Breast epithelium (tissue), 4 donors: ENCODE measurements at places on chromosomes 1 and 21. TPM values are rescaled to one million over a fixed set of nuclear protein-coding genes. Genes with fewer than 3 reads are reported as not detected.

HSD3B2 gene
- total RNA-seq, result not detected

NR1I3 gene
- not detected for total RNA-seq

SDC3 gene
- 16.5 TPM for total RNA-seq

CCDC30 gene
- total RNA-seq, result 14.0 TPM

LRRIQ3 gene
- total RNA-seq, result 0.33 TPM

TCHH gene
- total RNA-seq, result 0.15 TPM

AADACL3 gene
- under 0.01 TPM for total RNA-seq

EEIG2 gene
- total RNA-seq, result 31.3 TPM

LCE1A gene
- total RNA-seq, result not detected

KCND3 gene
- 5.9 TPM for total RNA-seq

- DNase-seq, result no peak
These were observed 17.4 kb downstream of the PEA15 start for GRCh38 chr1:160222546-160222945.

DNA sequence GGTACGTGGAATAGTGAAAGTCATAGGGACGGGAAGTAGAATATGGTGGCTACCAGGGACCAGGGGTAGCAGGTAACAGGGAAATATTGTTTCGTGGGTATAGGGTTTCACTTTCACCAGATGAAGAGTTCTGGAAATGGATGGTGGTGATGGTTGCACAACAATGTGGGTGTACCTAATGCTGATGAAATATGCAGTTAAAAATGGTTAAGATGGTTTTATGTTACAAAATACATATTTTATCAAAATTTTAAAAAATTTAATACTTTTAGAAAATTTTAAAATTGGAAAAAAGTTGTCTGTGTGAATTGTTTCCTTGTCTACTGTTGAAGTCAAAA is 55.5 kb upstream of the TLR5 start:
- no peak for DNase-seq

- no peak for DNase-seq
These were observed 13.8 kb downstream of the FGGY start for GRCh38 chr1:59310549-59311250.

DNA sequence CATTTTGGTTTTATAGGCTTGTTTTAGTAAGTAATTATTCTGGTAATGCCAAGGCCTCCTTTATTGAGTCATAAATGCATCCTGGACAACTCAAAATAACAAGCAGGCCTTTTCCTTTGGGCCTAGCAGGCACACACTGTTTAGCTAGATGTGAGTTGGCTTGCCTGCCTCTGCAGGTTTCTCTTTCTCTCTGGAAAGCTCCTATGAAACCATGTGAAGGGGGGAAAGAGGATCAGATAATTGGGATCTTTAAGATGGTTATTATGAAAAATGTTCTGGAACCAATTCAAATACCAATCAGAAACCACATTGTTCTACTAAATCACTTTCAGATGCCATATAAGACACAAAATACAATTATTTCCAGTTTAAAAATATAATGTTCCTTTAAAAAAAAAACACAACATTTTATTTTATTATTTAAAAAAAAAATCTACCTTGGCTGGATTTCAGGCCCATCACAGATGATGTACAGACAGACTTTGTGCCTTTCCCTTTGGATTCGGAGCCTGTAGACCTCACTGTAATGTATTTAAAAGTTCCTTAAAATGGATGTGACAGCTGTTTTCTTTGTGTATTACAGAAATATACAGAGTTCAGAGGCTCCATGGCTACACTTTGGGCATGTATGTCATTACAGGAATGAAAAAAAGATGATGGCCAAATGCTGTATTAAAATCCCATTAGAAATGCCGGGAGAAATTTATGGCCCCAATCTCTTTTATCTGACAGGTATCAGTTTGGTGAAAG is 80.2 kb downstream of the NTMT2 start:
- DNase-seq, result no peak

GRCh38 chr1:96253246-96254035 is 468.1 kb upstream of the PTBP2 start:
- no peak for DNase-seq

GRCh38 chr1:202858789-202859414 is 30.0 kb downstream of the RABIF start:
- DNase-seq, result no peak

DNA sequence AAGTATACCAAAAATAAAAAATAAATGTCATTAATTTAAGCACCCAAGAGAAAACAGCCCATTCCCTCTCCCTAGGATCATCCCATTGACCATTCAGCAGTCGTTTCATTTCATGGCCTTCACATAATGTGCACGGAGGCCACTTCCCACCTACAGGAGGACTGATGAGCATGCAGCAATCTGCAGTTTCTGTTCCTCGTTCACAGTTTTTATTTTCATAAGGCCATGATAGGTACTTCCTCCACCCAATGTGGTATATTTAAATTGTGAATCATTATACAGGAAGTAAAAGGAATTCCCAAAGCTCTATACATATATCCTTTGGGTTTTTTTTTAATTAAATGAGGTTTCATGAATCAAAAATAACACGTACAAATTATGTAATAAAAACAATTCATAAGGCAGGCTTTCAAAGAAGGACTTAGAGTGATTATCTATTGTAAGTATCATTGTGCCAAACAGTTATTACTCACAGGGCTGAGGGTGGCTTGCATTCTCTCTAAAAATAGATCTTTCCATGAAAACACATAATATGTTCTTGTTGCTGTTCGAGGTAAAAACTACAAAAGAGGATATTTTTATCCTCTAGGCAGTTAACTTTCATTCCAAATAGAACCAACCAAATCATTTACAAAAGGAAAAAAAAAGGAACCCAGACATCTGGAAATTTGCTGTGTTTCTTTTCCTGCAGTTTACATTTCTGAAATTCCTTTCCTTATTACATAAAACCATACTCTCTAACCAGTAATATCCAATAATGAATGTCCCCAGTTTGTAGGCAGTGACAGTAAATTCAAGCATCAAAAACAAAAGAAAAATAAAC is 27.5 kb upstream of the SLC44A3 start:
- no peak for DNase-seq

- DNase-seq, result peak; percentile 57
These were observed 33.3 kb upstream of the KCNE1 start for GRCh38 chr21:34545079-34545884.

DNA sequence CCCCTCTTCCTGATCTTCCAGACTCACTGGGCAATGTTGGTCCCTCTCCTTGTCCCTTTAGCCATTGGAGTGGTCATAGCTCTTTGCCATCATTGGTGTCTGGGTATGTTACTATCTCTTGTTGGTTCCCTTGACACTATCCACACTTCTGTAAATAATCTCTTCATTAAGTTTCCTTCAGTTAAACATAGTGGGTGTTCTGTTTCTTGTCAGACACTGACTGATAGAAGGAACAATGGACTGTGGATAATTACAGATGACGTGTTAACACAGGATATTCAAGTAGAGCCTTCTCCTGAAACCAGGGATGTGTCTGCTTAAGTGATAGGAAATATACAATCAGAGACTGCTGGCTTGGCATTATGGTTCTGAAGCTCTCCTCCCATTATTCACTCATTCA is 458.3 kb upstream of the USP24 start:
- DNase-seq, result no peak

GRCh38 chr1:158154501-158154900 is 26.2 kb upstream of the CD1D start:
- DNase-seq, result no peak

DNA sequence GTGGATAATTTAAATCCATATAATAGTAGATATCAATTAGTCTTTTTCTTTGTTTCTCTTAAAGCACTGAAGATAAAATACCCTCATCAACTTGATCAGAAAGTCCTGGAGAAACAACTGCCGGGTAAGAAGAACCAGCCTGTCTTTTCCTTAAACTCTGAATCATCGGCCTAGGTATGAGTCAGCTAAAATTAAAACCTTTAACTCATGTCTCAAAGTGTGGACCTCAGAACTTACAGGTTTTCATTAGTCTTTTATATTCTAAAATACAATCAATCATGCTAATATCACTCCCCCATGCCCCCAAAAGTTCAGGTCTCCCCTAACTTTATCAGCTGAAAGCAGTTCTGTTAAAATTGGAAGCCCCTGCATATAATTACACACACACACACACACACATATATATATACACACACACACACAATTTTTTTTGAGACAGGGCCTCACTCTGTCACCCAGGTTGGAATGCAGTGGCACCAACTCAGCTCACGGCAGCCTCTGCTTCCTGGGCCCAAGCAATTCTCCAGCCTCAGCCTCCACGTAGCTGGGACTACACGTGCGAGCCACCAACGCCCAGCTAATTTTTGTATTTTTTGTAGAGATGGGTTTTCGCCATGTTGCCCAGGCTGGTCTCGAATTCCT is 61.3 kb downstream of the B3GALNT2 start:
- no peak for DNase-seq

DNA sequence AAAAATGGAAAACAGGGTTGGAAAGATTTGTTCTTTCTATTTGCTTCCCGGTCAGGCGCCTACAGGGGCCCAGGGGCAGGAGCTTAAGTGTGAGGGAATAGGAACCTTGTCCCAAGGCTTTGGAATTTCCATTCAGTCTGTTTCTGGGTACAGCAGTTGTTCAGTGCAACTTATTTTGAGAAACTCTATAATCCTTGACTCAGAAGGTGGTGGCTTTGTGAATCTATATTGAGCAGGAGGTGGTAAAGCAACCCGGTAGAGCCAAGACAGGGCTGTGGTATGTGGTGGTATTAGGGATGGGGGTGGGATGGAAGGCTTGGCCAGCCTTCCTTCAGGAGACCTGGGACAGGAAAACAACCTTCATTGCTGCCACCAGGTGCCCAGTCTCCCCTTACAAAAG is 20.0 kb downstream of the GJA5 start:
- no peak for DNase-seq

DNA sequence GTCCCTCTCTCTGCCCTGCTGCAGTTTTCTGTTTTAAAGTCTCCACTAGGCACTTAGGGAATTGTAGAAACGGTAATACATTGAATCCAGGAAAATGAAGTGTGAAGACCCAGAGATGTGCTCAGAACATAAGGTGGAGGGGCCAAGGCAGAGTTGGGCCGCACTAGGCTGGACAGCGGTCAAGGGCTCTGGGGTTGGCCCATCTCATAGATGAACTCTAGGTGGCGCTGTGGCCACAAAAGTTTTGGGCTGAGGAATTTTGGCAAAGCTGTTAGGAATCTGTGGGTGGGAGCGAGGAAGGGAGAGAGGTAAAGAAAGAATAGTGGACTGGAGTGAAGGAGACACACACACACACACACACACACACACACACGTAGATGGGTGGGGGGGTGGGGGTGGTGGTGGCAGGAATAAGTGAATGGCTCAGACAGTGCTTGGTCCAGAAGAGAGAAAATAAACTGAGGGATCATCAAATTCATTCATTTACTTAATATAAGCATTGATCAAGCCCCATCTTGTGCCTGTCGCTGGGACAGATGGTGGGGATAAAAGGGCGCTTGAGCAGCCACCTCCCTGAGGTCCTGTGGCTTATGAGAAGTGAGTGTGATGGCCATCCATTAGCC is 258.5 kb downstream of the TRABD2B start:
- DNase-seq, result peak; percentile 40

- DNase-seq, result no peak
These were observed 104.1 kb downstream of the NEGR1 start for GRCh38 chr1:72178266-72178665.

- no peak for DNase-seq
These were observed 55.3 kb upstream of the SIM2 start for GRCh38 chr21:36643374-36644250.

- no peak for DNase-seq
These were observed 2.3 kb downstream of the C1orf87 start for GRCh38 chr1:60071296-60071695.

GRCh38 chr1:39378377-39378776 is 113.1 kb upstream of the BMP8A start:
- DNase-seq, result no peak

GRCh38 chr1:59433440-59433813 is 136.5 kb downstream of the FGGY start:
- DNase-seq, result no peak

GRCh38 chr1:2972879-2973575 is 48.2 kb upstream of the ACTRT2 start:
- peak; percentile 40 for DNase-seq

DNA sequence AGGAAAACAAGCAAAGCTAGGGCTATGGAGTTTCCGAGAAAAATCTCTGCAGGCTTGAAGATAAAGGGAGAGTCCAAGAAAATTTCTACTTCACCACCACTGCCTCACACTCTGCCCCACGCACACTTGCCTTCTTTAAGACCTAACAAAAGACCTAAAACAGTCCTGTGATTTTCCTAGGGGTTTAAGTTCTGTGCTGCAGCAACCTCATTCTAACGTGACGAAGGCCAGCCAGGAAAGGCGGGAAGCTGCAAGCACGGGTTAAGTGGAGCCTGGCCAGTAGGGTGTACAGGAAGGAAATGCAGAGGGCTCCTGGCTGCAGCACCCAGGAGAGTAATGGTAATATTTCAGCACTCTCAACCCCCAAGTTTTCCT is 1.5 kb downstream of the SPATA6 start:
- DNase-seq, result no peak

DNA sequence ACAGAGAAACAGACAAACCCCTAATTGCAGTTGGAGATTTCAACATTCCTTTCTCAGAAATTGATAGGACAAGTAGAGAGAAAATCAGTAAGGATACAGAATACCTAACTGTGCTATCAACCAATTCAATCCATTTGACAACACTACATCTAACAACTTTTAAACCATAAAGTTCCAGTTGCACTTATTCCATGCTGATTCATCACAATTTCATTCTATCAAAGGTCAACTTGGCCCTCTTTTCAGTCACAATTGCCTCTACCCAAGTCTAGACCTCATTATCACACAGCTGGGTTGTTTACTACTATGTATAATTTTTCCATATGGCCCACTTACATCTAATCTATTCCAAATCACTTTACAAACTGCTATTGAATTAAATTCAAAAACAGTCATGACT is 19.8 kb upstream of the DESI2 start:
- DNase-seq, result no peak

DNA sequence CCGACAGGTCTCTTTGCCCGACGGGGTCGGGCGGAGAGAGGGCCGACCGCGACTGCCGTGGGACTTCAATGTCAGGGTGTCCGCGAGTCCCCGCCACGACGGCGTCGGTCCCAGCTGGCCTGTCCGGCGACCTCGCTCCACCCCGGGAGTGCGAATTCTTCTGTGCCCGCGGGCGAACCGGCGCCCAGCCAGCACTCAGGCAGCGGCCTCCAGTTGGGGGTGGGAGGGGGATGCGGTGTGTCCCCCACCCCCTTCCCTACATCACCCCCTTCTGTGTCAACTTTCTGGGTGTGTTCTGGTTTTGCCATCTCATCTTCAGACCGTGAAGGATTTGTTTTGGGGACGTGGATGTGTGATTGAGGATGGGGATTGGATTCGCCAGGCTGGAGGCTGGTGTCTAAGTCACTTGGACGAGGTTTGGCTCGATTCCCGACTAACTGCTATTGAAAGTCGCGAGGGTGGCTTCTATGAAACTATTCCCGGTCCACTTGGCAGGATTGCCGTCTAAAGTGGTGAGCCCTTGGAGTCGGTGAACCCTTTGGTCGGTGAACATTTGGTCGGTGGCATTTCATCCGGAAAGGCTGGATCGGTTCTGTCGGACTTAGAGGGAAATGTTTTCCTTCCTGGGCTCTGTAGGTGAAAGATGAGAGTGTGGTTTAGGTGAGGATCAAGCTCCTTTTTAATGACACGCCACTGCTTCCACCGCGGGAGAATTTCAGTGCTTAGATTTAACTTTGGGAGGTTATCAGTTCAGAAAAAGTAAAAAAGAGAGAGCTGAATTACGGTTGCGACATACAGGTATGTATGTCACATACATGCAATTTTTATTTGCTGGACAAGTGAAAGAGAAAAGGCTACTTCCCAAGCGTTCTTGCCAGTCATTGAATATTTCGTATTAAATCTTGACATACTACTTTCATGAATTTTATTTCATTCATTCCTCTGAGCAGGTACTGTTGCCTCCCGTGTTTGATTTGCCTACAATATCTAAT is 771 bp downstream of the ABCD3 start:
- peak; percentile 58 for DNase-seq

GRCh38 chr21:36990508-36991205 is 15.8 kb upstream of the RIPPLY3 start:
- no peak for DNase-seq
